ENCODE measurements at places on chromosomes 1 and 21. TPM values are rescaled to one million over a fixed set of nuclear protein-coding genes. Genes with fewer than 3 reads are reported as not detected.

GABRD gene
- total RNA-seq, result not detected

IGSF9 gene
- total RNA-seq, result not detected

TTLL10 gene
- total RNA-seq, result not detected

BECN2 gene
- not detected for total RNA-seq

TRIM67 gene
- total RNA-seq, result not detected

WDR4 gene
- total RNA-seq, result 7.1 TPM

CASQ2 gene
- total RNA-seq, result under 0.01 TPM

DFFB gene
- 8.2 TPM for total RNA-seq

CEP170 gene
- total RNA-seq, result 101 TPM

DNASE2B gene
- not detected for total RNA-seq

MFAP2 gene
- total RNA-seq, result 10.7 TPM

NUAK2 gene
- 4.8 TPM for total RNA-seq

TMEM82 gene
- total RNA-seq, result not detected

TEDDM1 gene
- not detected for total RNA-seq

TAGLN2 gene
- total RNA-seq, result 134 TPM

FOXE3 gene
- not detected for total RNA-seq

TMEM240 gene
- 3.3 TPM for total RNA-seq

ITLN2 gene
- not detected for total RNA-seq

SHISAL2A gene
- not detected for total RNA-seq

GBP4 gene
- 2.6 TPM for total RNA-seq

CLCA4 gene
- total RNA-seq, result not detected
